Tongue (tissue), 3 donors: ENCODE measurements at places on chromosomes 12 and 14. TPM values are rescaled to one million over a fixed set of nuclear protein-coding genes. Genes with fewer than 3 reads are reported as not detected.
A peak's percentile ranks its signal among the peaks of the same experiment; 100 is the strongest.

Gene SLC8B1
- 18.5 TPM for total RNA-seq

GRCh38 chr12:109563291-109564284 lies 9.7 kb downstream of the MMAB start:
- no peak for DNase-seq

DNA sequence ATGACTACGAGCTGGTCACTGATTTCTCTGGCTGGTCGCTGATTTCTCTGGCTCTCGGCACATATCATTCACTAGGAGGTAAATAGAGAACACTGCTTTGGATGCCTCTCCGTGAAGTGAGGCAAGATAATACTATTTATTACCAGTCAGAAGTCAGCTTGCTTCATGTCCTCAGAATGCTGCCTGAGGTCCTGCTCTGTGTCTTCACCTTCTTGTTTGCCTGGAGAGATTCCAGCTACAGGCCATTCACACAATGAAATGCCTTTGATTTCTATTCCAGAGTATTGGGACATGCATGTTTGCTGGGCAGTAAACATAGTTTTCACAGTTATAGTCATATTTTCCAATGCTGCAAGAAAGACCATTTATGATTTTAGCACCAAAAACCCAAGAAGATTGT lies 106.7 kb downstream of the AEBP2 start:
- peak; percentile 32 for DNase-seq

Gene RGS6
- total RNA-seq, result 5.6 TPM

GRCh38 chr12:82359115-82359478 lies 768 bp downstream of the METTL25 start:
- DNase-seq, result no peak
